ENCODE measurements at places on chromosomes 1 and 21.

DNA sequence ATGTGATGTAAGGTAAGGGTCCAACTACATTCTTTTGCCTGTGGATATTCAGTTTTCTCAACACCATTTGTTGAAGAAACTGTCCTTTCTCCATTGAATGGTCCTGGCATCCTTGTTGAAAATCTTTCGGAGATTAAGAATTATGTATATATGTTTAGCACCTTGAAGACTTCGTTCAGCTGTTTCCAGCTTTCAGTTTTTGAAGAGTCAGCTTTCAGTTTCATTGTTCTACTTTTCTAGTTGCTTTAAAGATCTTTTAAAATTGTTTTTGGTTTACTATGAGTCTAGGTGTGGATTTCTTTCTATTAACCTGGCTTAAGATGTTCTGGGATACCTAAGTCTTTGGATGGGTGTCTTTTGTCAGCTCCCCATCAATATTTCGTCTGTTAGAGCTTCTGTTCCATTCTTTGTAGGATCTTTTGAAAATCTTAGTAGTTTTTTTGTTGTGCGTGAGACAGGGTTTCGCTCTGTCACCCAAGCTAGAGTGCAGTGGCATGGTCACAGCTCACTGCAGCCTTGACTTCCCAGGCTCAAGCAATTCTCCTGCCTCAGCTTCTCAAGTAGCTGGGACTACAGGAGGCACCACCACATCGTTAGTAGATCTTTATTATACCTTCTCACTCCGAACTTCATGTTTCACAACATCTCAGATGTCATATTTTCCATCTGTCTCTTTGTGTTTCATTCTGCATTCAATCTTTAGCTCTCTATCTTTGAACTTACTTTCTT is 353.5 kb upstream of the B3GALT2 start:
- DNase-seq: no peak

- no peak for DNase-seq
Observed at GRCh38 chr1:68129536-68130250, 79.3 kb upstream of the DIRAS3 start.

- no peak for DNase-seq
Observed at GRCh38 chr1:20167126-20167525, 18.8 kb upstream of the UBXN10 start.

- no peak for DNase-seq
Observed at GRCh38 chr1:245465666-245466065, 310.9 kb downstream of the KIF26B start.

DNA sequence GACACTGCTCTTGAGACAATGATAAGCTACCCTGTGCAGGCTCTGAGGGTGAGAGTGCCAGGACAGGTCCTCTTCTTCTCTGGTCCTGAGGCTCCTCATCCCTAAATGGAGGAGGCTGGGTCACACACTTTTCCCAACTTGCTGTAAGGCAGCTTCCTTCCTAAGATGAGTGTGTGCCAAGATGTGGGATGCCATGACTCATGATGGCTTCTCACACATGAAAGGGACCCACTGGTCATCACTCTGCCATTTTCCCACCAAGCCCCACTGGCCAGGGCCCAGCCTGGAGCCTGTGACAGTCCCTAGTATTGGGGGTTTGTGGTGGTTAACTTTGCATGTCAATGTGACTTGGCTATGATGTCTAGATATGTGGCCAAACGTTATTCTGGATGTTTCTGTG is 54.4 kb downstream of the CNIH3 start:
- peak; percentile 85 for DNase-seq

GRCh38 chr1:224736619-224737352 is 120.7 kb downstream of the CNIH3 start:
- DNase-seq: peak; percentile 26

- DNase-seq: peak; percentile 86
Observed at GRCh38 chr21:25370311-25370744, 237.0 kb downstream of the MRPL39 start.

- no peak for DNase-seq
Observed at GRCh38 chr1:76705560-76705959, 161.7 kb upstream of the ST6GALNAC5 start.

DNA sequence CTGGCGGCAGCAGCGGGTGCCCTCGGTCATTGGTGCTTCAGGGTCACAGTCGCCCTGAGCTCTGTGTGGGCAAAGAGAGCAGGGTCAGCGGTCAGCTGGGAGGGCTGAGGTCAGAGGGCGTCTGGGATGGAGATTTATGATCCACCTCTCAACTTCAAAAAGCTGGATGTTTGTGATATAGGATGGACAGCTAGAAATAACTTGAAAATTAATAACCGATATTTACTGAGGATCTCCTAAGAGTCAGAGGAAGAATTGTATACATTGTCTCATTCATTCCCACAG is 2.0 kb downstream of the LEFTY1 start:
- DNase-seq: no peak

- peak; percentile 79 for DNase-seq
Observed at GRCh38 chr1:161044908-161045735, 655 bp downstream of the USF1 start.

DNA sequence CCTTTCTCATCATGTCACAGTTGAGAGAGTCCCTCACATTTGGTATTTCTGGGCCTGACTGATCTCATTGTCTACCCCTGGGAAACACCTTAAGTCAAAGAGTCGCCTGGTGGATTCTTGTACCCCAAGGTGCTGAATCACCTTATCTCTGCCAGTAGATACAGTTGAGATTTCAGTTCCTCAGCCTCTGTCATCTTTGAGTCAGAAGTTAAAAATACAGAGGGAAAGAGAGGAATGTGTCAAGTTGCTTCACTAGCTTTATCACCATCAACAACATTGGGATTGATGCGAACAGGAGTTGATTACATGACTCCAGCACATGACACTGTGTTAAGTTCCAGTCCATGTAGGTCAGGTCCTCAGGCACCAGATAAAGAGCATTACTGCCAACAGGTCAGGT is 513.0 kb downstream of the NUF2 start:
- no peak for DNase-seq

DNA sequence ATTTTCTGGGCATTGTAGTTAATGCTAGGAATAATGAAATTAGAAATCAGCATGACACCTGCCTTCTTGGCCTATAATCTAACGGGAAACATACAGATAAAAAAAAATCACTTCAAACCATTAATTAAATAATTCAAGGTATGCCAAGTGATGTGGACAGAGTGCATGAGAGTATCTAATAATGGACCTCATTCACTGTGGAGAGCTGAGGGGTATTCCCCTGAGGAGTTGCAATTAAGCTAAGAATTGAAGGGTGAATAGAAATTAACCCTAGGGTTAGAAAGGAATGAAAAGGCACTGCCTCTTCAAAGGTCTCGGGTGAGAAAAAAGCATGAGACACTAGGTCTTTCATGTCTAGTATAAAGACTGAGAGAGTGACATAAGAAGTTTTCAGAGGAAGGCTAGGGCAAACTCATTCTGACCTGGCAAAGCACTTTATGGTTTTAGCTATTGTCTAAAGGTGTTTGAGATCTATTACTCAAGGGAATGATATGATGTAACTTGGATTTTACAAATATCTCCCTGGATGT is 466.1 kb downstream of the KCNT2 start:
- no peak for DNase-seq

GRCh38 chr1:162941024-162941423 is 80.0 kb upstream of the CCDC190 start:
- no peak for DNase-seq

GRCh38 chr1:203340112-203340790 is 10.7 kb downstream of the FMOD start:
- peak; percentile 68 for DNase-seq

DNA sequence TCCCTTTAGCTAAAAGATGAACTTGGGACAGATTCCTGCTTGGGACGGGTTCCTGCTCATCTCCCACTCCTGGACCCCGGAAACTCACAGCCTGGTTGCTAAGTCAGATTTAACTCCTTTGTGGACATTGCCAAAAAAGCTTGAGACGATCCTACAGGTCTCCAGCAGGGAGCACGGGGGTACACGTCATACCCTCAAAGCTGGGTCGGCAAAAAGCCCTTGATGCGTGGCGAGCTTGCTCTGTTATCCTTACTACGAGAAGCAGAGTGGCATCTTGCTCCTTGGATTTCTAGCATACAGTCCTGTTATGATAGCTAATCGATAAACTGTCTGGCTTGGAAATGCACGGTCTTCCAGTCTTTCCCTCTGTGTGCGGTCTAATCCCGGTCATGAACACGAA is 60.8 kb upstream of the KRTAP19-8 start:
- DNase-seq: no peak

DNA sequence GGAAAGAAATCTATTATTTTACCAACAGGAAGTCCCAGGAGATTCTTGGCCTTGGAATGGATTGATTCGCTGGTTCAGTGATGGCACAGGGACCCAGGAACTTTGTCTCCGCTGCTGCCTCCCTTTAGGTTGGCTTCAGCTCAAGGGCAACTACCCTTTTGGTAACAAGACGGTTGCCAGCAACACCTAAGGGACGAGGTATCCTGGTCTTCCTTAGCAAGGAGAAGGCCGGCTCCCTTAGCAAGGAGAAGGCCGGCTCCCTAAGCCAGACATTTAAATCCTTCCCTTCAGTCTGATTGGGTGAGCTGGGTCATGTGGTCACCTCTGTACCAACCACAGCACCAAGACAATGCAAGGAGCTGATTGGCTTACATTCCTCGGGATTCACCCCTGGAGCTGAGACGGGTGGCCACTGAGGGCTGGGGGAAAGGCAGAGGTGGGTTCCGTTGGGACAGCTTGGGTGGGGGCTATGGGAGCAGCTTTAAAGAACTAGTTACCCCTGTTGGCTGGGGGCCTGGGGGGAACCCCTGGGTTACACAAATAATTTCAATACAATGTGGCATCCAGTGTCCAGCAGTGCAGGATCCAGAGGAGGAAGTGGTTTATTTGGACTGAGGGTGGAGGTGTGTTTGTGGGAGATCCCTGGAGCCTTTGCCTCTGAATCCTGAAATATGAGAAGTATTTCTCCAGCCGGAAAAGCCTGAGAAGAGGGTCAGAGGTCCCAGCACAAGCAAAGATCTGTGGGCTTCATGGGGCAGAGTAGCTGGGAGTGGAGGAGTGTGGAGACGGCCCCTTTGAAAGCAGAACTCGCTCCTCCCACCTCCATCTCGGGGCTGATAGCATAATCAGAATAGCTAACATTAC is 20.7 kb upstream of the CLIC4 start:
- peak; percentile 96 for DNase-seq

DNA sequence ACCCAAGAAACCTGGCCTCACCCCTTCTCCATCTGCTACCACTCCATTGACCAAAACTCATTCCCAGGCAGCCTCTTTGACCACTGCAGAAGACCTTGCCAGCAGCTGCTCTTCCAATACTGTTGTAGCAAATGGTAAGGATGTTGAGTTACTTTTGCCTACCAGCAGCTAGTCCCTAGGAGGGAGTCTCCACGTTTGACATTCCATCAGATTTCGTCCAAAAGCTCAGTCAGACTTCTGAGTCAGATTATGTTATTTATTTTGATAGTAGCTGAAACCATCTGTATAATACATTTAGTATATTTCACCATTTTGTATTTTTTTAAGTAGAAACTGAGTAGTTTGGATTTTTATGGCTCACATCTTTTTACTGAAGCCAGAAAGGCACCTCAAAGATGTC is 51.5 kb upstream of the WNT2B start:
- DNase-seq: no peak

DNA sequence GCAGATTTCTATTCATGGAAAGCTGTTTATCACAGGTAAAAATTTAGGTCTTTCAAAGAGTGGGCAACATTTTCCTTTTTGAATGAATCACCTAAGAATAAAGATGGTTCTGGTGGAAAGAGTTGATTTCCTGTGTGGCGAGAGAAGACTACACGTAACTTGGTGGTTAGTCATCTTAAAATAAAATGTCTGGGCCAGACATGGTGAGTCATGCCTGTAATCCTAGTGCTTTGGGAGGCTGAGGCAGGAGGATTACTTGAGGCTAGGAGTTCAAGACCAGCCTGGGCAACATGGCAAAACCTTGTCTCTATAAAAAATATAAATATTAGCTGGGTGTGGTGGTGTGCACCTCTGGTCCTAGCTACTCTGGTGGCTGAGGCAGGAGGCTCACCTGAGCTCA is 65.7 kb downstream of the DISP1 start:
- peak; percentile 84 for DNase-seq

GRCh38 chr1:174769961-174770549 is 229.7 kb upstream of the CACYBP start:
- DNase-seq: peak; percentile 59

GRCh38 chr1:200176798-200177197 is 149.3 kb downstream of the NR5A2 start:
- no peak for DNase-seq

GRCh38 chr1:110880708-110881374 is 7.9 kb downstream of the CD53 start:
- no peak for DNase-seq

GRCh38 chr1:157965584-157965983 is 27.9 kb upstream of the KIRREL1 start:
- no peak for DNase-seq

DNA sequence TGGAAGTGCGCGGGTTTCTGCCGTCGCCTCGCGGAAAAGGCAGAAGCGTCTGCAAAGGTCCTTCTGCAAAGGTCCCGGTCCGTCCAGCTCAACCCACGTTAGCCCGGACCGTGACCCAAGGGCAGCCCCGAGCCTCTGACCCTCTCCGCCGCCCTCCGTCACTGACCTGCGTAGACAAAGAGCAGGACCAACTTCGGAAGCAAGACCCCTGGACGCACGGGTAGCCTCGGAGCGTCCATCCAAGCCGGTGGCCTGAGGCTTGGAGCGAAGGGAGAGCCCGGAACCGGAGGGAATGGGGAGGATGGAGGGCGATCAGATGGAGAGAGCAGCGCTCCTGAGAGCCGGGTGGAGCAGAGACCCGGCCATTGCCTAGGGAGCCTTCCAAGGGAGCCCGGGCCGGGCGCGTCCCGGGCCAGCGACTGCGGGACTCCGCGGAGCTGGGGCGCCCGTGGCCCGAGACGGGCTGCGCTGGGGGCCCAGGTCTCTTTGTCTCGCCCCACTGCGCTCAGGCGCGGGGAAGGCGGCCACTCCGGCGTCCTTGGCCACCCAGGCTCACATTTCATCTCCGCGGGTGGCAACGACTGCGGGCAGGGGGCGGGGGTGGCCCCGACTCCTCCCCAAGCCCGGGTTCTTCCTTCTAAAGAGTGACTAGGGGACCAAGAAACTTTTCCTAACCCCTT is at the start of gene CYYR1:
TSS of gene CYYR1 (minus strand) at position 585 of the 680 bp plus-strand sequence. CDS start at position 239, 346 bp downstream.
- DNase-seq: no peak

DNA sequence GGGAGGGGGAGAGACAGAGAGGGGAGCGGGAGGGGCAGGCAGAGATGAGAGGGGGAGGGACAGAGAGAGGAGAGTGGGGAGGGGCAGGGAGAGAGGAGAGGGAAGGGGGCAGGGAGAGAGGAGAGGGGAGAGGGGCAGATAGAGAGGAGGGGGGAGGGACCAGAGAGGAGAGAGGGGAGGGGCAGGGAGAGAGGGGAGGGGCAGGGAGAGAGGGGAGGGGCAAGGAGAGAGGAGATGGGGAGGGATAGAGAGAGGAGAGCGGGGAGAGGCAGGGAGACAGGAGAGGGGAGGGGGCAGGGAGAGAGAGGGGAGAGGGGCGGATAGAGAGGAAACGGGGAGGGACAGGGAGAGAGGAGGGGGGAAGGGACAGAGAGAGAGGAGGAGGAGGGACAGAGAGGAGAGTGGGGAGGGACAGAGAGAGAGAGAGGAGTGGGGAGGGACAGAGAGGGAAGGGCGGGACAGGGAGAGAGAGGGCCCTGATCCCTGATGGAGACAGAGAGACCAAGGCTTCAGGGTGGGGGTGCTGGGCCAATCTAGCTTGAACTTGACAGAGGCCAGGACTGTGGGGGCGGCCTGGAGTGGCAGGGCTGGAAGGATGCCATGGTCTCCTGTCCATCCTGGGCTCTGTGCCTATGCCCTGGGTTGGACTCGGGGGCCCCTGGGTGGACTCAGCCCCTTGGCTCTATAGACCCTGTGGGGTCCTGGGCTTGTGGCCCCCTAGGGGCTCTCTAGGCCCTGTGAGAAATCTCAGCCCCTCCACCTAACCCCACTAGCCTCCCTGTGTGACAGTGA is 43.6 kb downstream of the DMRTB1 start:
- DNase-seq: no peak
